ENCODE measurements at places on chromosomes 6 and 20.

DNA sequence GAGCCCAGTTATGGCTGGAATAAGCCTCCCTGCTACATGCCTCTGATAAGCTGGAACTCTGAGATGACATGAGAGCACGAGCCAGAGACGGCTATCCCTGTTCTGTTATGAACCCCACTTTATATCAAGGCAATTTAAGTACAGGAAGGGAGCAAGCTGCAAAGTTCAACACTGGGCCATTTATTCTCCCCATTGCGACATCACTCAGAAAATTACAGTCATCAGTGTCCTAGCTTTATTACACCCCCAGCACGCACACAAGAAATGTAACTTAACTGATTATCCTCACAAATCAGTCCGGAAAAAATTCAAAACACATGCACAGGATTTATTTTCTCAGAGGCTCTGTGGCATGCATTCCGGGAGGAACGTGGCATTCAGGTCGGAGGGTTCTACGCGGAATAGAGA, 125.3 kb upstream of the SLC2A12 start:
- DNase-seq: no peak

DNA sequence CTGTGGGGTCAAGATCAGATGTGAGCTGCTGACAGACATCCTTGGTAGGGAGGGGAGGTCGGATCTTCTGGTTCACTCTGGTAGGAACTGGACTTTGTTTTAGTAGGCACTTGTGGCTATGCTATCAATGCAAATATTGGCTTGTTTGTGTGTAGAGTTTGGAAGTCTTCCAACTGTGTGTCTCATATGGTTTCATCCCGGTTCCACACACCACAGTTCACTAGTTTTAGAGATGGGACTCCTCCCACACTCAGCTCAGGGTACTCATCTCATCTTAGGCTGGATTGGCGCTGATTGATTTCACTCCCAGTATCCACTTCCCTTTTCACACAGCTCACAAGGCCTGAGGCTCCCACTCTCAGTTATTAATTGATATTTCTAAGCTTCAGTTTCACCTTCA, 161.3 kb downstream of the THBS2 start:
- DNase-seq: no peak

DNA sequence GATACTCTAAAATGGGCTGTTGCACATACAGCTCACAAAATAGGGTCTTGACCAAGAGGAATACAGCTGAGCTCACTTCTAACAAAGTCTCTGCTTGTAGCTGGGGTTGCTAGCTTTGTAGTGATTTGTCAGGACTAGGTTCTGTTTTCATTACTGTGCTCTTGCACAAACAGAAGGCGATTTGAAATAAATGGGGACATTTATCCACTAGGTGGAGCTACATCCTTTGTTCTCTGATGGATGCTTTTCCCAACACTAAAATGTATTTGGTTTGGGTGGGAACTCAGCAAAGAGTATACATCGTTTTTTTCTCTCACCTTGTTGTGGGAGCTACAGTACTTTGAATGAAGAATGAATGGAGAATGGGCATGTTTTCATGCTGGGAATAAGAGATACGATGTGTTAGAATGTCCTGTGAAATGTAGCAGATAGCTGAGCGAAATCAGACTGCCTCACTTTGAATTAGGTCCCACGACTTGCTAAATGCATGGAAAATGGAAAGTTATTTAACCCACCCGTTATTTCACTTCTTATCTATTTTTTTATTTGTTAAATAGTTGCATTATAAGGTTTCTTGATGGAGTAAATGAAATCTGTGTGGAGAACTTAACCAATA, 494.7 kb upstream of the MAP3K7 start:
- peak; percentile 49 for DNase-seq

DNA sequence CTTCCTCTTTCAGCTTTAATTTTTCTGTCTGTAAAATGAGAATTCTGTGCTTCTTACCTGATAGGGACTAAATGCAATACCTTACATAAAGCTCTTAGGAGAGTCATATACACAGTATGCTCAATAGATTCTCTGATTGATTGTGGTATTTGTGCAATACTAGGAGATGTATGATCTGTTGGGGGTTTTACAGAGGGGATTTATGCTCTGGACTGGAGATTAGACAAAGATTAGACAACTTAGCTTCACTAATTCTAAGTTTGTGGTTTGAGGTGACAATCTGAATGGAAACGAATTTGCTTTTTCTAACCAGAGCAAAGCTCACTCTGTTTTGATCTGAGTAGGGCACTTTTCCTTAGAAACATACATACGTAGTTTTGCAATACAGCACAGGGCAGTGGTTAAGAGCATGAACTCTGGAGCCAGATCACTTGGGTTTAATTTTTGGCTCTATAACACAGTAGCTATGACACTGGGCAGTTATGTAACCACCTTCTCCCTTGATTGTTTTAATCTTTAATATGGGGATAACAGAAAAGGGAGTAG, 126.2 kb downstream of the RNF144B start:
- no peak for DNase-seq

- peak; percentile 77 for DNase-seq
Measured at GRCh38 chr6:135180542-135181332, at the start of gene MYB. TSS of gene MYB (plus strand) at chr6:135181308. CDS start at chr6:135181514, 206 bp downstream.

GRCh38 chr20:42613076-42613475, 576.6 kb downstream of the PTPRT start:
- DNase-seq: no peak
